ENCODE measurements at places on chromosomes 11 and 22.

GRCh38 chr11:110184456-110184855 lies 91.3 kb downstream of the ZC3H12C start:
- no peak for DNase-seq

GRCh38 chr11:103586756-103587155 lies 449.7 kb upstream of the DDI1 start:
- no peak for DNase-seq

GRCh38 chr11:67416416-67417335 lies 1.2 kb downstream of the CARNS1 start:
- peak; percentile 53 for DNase-seq

DNA sequence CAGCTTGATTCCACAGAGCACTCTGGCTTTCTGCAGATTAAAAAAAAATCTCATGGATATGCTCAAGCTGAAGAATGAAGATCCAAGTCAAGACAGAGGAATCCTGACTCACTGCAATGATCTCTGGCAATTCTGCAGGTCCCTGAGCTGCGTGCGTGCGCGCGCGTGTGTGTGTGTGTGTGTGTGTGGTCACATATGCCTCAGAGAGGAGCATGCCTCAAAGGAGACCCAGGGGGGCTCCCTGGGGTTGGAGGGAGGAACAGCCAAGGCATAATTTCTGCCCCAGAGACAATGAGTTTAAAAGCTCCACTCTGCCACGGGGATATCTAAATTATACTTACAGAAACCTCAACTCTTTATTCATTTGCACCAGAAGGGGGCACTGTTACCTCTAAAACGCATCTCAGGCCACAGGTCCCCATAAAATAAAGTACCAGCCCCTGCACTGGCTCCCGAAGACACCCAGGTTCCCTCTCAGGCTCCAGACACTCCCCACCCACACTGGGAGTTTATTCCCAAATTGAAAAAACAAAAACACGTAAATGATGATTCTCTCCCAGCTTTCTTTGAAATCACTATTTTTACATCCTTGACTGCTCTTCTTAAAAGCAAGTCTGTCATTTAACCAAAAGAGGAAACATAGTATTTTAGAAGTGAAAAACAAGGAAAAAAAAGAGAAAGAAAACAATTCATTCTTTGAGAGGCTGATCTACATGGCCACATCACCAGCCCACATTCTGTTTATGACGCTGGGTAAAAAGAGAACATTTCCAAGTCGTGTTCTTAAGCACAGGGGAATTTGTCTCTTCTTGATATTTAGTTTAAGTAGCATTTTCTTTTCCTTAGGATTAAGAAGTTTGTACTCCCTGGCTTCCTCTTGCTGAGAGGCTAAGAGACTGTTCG lies 401.0 kb downstream of the LARGE1 start:
- no peak for DNase-seq

DNA sequence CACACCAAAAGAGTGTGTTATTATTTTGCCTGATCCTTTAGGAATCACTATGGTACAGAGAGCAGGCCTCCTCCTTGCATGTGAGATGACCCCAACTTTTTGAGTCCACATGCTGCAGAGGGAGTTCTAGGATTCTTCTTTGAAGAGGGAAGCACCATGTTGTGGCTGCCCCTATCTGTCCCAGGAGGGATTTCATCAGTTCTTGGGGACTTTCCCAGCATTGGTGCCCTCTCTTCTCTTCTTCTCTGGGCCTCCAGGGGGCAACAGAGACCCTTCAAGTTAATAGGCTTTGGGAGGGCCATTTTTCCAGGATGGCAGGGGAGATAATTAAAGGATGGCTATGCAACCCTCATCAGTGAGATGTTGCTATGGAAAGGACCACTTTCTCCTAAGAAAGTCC lies 3.6 kb downstream of the MMP1 start:
- no peak for DNase-seq

- no peak for DNase-seq
Observed at GRCh38 chr11:101269990-101270660, 140.5 kb upstream of the PGR start.

DNA sequence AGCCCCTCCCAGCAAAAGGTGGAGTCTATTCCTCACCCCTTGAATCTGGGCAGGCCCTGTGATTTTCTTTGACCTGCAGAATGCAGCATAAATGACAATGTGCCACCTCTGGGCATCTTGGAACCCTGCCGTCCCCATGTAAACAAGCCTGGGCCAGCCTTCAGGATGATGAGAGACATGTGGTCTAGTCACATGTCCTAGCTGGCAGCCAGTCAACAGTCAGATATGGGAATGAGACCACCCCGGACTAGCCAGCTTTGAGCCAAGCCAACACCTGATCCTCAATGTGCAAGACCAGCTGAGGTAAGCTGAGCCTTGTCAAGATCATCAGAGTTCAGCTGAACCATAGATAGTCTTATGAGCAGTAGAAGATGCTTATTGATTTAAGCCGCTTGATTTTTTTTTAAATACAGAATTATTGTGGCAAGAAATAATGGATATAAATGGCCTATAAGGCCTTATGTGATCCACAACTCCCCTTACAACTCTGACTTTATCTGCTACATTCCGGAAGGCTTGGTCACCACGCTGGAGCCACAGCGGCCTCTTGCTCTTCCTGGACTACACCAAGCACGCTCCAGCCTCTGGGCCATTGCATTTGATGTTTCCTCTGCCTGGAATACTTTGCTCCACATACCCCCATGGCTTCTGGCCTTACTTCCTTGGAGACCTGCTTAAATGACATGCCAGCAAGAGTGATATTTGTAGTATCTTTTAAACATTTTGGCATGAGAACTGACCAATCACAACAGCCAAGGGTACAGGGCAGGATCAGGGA lies 225.9 kb upstream of the SESN3 start:
- DNase-seq, result no peak

- no peak for DNase-seq
Observed at GRCh38 chr11:16859651-16860050, 121.2 kb downstream of the C11orf58 start.

- no peak for DNase-seq
Observed at GRCh38 chr22:30240541-30241417, 5.8 kb downstream of the LIF start.

DNA sequence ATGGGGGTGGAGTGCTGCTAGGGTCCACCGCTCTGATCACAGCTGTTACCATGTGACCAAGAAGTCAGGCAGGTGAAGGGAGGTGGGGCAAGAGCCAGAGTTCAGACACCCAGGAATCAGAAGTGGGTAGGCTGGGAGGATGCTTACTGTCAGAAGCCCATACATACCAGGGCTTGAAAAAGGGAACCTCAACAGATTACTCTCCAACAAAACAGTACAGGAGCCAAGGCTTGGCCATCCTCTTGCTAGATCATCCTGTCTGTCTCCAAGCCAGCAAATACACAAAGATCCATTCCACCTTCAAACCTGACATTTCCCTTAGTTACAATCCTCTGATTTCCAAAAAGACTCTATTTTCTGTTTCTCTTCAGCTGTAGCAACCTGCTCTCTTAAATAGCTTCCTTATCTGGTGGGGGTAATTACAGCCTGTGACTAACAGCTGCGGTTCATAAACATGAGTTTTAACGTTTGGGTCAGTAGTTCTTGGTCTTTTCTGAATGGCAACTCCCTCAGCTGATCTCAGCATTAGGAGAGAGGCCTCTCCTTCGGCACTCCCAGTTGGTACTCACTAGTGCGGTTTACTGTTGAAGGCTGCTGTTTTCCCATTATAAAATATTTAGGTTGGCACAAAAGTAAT lies 31.1 kb upstream of the WT1 start:
- DNase-seq, result no peak

- DNase-seq, result no peak
Observed at GRCh38 chr11:118714816-118715215, 35.4 kb upstream of the TREH start.

DNA sequence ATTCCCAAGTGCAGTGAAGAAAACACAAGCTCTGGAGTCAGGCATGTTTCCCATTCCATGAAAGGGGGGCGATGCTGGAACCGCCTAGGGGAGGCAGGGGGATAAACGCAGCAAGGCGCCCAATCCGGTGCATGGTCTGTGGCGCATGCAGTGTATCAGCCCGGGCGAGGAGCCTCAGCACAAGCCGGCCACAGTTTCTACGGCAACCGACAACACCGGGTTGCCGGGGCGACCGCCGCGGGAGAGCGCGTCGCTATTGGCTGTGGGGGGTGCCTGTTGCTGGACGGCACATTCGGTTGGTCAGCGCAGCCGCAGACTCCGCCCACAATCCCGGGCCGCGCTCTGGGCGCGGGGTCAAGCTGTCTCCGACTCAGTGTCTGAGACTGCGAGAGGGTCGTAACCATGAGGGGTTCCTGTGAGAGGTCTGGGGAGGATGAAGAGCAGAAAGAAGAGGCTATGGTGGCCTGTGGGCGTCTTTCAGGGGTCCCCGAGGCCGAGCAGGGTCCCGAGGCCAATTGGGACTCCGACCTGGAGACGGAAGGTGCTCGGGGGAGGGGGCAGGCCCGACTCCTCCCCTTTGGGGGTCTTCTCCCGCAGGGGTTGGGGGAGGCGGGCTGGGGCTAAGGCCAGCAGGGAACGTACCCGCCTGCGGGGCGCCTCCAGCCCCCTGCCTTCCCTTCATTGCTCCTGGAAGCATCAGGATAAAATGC lies at the start of gene LRRC74B:
Gene LRRC74B (plus strand): TSS at position 362 of the 710 bp plus-strand sequence. CDS start 41 bp downstream, at position 403.
- DNase-seq, result peak; percentile 17

DNA sequence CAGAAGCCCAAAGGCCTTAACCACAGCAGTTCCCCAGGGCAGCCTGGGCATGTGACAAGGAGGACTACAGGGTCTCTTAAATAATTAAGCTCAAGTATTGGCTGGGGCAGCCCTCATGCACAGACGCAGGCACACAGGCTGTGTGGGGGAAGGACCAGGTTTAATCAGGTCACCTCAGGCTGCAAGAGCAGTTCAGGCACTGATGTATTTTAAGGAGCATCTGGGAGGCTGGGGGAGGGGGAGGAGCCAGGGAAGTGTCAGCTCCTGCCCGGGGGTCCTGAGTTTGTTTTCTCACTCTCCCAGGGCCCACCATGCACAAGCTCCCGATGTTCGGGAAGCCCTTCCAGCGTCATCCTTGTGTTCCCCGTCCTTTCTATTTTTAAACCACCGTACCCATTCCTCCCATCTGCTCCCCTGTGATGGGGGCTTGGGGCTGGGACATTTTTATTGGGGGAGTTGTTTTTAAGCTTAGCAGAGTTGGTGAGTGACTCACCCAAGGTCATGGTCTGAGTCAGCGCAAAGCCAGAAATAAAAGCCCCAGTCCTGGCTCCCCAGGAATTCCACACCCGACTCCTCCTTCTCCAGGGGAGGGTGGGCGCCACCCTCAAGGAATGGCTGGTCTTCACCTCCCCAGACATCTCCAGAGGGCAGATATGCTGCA lies 2.4 kb downstream of the CSDC2 start:
- DNase-seq, result no peak

DNA sequence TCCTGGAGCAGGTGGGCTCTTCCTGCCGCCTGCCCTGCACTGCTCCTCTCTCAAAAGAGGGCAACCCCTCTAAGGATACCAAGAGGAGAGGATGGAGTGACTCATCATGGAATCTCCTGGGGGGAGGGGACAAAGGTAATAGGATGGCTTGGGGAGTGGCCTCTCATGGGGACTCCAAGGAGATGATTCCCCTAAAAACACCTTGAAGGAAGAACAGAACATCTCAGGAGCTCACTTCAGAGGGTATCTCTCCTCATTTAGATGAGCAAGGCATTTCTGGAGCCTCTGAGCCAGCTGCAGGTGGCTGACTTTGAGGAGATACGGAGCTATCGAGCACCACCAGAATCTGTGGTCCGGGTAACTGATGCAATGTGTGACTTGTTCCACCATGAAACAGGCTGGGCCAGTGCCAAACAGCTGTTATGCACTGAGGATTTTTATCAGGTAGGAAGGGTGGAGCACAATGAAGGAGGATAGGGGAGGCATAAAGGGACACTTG lies 40.2 kb downstream of the RRP8 start:
- DNase-seq, result no peak

- no peak for DNase-seq
Observed at GRCh38 chr11:116117331-116118137, 613.3 kb upstream of the CADM1 start.

DNA sequence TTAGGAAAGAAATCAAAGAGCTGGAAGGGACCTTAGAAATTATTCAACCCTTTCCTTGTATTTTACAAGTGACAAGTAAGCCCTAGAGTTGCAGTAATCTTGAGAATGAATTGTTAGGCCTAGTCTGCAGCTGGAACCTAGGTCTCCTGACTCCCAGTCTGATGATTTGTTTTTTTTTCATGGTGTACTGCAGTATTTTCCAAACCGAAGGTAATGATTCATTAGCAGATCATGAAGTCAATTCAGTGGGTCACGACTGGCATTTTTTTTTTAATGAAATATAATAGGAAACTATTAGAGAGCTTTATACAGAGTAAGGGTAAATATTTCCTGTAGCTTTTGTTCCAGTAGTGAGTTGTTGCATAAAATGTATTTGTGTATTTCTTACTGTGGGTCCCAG lies 42.8 kb downstream of the EXT2 start:
- no peak for DNase-seq

GRCh38 chr11:15640318-15640717 lies 525.6 kb downstream of the INSC start:
- no peak for DNase-seq

GRCh38 chr11:59862252-59862651 lies 4.0 kb downstream of the TCN1 start:
- no peak for DNase-seq

DNA sequence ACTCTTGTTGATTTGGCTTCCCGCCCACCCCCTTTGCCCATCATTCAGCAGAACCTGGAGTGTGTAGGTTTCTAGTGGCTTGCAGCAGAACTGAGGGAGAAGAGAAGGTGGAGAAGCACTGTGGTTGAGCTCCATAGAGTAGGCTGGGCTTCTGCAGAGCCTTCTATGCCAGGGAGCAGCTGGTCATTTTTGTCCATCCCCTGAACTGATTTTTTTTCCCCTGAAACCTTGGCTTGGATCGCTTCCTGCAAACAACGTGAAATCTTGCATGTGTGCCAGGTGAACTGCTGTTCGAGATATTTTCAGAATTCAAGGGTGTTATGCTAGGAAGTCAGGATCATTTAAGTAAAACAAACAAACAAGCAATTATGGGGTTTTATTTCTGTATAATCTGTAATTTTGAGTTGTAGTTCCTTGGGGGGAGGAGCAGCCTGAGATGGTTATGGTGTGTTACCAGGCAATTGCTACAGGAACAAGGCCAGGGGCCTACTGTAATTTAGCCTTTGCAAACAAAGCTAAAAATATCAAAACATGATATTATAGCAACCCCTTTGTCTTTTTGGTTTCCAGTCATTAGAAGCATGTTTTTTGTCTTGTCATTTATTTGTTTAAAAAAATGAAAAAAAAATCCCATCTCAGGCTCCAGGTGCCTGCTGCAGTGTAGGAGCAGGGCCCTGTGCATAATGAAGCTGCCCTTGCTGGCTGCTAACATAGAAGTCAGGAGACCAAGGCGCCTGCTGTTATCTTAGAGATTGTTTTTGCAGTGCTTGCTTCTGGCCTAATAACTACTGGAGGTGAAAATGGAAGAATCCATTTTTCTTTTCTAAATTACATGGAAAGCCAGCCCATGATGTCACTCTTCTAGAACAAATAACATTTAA lies 152.4 kb upstream of the TTC12 start:
- no peak for DNase-seq

DNA sequence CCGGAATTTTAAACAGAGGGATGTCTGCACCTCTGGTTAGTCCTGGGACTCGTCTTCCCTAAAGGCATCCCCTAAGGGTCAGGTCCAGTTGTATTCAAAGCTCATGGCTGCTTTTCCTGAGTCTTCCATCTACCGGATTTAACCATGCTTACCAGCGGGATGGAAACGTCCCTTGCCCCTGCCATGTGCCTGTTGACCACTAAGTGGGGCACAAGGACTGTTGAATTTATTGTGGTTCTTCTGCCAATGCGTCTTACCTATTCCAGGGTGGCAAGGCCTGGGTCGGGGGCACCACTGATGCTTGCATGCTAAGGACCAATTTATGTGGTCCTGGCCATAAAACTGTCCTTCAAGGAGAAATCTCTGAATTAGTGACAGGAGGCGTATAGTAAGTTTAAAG lies 25.6 kb downstream of the ANKRD42 start:
- no peak for DNase-seq

- DNase-seq, result no peak
Observed at GRCh38 chr22:36182056-36182455, 19.6 kb downstream of the APOL4 start.

Measured in stimulated activated CD8-positive, alpha-beta memory T cell treated with anti-CD3 and anti-CD28 coated beads, Interleukin-4, amount 100 ng/mL, for 4 hours (primary cell).